ENCODE measurements at places on chromosomes 5 and 9.

DNA sequence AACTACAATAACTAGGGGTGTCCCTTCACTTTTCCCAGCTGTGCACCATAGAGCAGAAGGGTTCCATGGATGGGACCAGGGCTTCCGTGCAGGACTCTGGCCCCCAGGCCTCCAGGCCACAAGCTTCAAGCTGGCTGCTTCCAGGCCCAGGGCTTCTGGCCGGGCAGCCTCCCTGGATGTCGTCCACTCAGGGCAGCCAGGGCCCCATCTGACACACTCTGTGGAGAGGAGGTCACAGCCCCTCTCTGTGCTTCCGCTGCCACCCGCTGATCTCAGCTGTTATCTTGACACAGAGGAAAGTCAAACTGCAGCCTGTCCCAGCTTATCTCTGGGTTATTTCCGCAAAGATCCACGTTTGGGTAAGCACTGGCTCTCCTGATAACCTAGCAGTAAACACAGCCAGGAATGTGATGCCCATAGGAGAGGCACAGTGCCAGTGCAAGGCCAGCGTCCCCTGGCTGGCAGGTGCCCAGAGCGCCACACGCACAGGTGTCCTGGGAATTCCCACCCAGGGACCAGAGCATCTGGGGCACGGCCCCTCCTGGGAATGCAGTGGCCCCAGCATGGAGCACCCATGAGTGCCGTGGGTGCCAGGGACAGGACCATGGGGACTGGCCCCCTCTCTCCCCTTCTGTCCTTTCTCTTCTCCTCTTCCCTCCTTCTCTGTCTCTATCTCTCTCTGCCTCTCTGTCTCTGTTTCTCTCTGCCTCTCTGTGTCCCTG is 15.6 kb upstream of the SLC6A19 start:
- DNase-seq, result no peak

DNA sequence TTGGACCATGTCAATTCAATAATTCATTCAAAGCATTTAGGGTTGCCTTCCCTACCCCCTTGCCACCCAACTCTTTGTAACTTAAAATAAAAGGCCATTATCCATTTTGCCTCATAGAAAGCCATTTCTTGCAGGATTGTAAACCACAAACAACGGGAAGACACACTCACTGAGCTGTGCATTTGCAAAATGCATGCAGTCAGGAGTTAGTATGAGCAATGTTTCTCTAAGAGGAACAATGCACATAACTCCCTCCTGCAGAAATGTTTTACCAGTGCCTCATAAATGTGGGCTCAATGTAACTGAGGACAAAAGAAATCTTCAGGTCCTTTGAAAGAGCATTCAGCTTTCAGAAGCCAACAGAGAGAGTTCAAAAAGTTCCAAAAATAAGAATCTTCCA is 98.5 kb upstream of the ABCA1 start:
- no peak for DNase-seq

- no peak for DNase-seq
Measured at GRCh38 chr5:145350513-145350912, 484.6 kb downstream of the PRELID2 start.

DNA sequence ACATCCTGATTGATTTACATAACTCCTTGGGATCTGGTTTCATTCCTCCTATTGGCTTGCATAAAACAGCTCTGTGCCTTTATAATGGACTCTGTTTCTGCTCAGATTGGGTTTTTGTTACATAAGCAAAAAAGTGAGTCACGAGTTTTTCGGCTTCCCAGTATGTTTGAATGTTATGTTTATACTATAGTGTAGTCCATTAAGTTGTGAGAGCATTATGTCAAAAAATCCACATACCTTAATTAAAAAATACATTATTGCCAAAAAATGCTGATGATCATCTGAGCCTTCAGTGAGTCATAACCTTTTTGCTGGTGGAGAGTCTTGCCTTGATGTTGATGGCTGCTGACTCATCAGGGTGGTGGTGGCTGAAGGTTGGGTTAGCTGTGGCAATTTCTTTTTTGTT is 144.6 kb downstream of the CCDC171 start:
- no peak for DNase-seq

DNA sequence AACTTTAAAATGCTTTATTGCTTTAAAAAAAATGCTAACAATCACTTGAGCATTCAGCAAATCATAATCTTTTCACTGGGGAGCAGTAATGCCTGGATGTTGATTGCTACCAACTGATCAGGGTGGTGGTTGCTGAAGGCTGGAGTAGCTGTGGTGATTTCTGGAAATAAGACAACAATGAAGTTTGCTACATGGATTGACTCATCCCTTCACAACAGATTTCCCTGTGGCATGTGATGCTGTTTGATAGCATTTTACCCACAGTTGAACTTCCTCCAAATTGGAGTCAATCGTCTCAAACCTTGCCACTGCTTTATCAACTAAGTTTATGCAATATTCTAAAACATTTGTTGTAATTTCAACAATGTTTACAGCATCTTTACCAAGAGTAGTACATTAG is 83.3 kb downstream of the MLLT3 start:
- DNase-seq, result no peak

DNA sequence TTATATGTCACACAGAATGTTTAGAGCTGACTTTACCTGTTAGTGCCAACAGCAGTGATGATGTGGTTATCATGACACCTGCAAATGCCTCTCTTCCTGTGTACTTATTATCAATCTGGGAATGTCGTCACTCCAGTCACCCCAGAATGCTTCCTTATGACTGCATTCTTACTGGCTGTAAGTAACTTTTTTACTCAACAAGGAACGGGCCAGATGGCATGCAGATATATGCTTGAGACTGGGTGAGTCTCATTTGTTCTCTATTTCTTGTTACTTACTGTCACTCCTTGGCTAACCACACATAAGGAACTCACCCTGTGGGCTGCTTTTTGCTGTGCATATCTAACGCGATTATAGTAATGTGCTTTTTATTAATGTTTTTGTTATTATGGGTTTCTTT is 385.5 kb upstream of the MEF2C start:
- no peak for DNase-seq

GRCh38 chr5:88606173-88606572 is 276.8 kb downstream of the MEF2C start:
- no peak for DNase-seq

- no peak for DNase-seq
Measured at GRCh38 chr9:114286146-114286679, 36.7 kb upstream of the ORM1 start.

GRCh38 chr9:2526071-2526828 is 95.3 kb upstream of the VLDLR start:
- DNase-seq, result no peak

GRCh38 chr9:118577121-118577520 is 792.1 kb downstream of the BRINP1 start:
- no peak for DNase-seq

- no peak for DNase-seq
Measured at GRCh38 chr5:97148288-97148687, 5.9 kb upstream of the LIX1 start.

DNA sequence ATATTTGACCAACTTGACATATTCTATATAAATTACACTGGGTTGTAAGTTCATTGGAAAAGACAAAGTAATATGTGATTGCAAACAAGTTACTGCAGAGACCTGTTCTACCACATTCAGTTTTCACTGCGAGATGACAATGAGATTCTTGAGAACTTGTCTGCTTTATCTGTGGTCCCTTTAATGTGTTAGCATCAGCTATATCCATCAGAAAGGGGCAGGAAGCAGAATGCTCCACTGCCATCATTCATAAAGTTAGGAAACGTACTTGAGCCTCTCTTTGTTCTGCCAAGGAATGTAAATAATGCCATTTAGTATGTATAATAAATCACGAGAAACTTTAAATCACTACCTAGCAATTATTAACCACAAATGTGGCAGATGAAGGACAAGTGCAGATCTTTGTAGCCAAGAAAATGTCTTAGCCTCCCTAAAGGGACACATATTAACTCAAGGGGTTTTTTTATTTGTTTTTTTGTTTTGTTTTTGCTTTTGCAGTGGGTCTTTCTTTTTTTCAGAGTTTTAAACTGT is 59.4 kb downstream of the GIN1 start:
- DNase-seq, result no peak

- no peak for DNase-seq
Measured at GRCh38 chr9:124618476-124618875, 111.3 kb upstream of the NR5A1 start.

DNA sequence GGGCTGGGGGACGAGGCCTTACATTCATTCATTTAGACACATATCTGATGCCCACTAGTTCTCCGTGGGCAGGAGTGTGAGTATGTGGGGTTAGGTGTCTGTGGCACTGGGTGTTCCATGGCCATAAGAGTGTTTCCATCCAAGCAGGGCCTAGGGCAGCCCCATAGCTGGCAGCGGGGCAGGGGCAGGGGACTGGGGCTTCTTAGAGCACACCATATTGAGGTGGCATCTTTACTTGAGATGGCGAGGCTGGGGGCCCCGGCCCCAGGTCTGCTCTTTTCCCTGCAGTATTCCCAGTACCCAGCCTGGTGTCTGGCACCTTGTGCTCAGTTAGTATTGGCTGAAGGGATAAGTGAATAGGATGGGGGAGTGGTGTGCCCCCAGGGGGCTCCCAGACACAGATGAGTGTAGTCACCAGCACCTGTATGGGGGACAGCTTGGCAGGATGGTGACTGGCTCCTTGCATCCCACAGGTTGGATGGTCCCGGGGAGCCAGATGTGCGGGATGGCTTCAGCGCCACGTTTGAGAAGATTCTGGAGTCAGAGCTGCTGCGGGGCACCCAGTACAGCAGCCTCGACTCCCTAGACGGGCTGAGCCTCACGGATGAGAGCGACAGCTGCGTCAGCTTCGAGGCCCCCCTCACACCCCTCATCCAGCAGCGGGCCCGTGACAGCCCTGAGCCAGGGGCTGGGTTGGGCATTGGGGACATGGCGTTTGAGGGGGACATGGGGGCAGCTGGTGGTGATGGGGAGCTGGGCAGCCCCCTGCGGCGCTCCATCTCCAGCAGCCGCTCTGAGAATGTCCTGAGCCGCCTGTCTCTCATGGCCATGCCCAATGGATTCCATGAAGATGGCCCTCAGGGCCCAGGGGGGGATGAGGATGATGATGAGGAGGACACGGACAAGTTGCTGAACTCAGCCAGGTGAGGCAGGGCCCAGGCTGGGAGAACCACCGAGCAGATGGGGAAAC is 17.5 kb downstream of the PSD2 start:
- no peak for DNase-seq

GRCh38 chr9:12350775-12351174 is 342.4 kb upstream of the TYRP1 start:
- no peak for DNase-seq

DNA sequence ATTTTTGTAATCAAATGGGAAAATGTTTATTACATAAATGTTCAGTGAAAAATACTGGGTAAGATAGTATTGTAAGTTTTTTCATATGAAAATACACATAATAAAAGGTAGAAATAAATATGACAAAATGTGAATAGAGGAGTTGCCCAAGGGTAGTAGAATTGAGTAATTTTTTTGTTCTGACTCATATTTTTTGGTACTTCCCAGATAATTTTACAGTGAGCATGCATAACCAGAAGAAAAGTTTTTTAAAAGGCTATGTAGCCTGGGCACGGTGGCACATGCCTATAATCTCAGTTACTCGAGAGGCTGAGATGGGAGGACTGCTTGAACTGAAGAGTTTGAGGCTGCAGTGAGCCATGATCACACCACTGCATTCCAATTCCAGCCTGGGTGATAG is 116.9 kb downstream of the PIP5K1B start:
- no peak for DNase-seq

GRCh38 chr5:157155297-157155696 is 10.8 kb downstream of the GARIN3 start:
- DNase-seq, result no peak

DNA sequence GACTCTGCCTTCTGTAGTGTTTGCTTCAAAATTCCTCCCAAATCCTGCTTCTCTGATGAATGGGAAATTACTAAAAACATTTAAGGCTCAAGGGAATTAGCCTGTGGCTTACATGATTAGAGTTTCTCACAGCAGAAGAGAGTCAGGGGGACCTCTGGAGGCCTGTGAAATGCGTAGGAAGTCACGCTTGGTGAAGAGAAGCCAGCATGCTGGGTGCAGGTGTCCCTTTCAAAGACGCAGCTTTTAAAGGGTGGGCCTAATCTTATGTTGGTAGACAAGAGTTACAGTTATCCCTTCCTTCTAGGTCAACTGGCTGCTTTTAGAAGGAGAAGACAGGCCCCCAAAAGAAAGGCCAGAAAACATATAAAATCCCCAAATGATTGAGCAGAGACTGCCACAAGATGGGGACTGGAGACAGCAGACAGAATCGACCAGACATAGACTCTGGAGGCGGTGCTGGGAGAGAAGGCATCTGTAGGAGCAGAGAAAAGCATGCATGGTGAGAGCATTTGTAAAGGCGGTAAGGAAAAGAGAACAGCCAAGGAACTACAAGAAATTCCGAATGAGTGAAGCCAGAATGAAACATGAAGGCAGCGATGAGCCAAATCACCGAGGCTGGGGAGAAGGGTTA is 42.3 kb downstream of the B4GALT1 start:
- no peak for DNase-seq

DNA sequence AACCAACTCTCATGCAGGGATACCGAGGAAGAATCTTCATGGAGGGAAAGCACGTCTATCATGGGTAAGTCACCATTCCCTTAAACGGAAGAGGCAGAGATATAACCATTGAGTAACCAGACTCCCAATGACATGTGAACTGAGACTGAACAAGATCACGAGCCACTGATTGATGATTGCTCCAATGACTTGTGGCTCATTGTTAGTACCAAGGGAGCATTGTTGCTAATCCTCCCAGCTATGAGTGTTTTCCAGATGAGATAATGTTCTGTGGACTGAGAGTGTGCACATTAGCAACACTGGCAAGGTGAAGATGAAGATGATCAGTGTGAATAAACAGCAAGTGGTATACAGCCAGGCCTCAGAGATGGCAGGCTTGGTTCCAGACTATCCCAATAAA is 219.2 kb upstream of the MAP3K1 start:
- no peak for DNase-seq

- DNase-seq, result peak; percentile 74
Measured at GRCh38 chr9:125558453-125559092, 148.4 kb downstream of the MAPKAP1 start.

DNA sequence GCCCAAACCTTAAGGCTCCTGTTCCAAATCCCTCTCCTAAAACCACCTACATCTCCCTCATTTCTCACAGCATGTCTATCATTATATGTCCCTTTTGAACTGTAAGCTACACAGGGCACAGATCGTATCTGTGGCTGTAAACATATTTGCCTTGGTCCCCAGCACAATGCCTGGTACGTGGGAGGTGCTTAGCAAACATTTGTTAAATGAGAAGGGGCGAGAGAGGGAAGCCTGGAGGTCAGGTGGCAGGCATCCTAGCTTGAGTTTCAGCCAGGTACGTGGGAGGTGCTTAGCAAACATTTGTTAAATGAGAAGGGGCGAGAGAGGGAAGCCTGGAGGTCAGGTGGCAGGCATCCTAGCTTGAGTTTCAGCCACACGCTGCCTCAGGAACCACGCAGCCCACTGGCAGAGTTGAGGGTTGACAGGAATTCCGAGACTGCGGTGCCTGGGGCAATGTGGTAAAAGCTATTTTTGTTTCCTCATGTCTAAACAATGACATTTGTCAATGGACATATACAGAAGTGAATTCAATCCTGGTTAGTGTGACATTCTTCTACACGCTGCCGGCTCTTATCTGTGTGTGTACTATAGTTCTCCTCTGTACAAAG is 113.6 kb downstream of the EFNA5 start:
- DNase-seq, result no peak

GRCh38 chr5:11507156-11507910 is 396.9 kb downstream of the CTNND2 start:
- no peak for DNase-seq

- no peak for DNase-seq
Measured at GRCh38 chr5:73818357-73818756, 192.4 kb downstream of the ARHGEF28 start.
